ENCODE measurements at places on chromosomes 12 and 14.

DNA sequence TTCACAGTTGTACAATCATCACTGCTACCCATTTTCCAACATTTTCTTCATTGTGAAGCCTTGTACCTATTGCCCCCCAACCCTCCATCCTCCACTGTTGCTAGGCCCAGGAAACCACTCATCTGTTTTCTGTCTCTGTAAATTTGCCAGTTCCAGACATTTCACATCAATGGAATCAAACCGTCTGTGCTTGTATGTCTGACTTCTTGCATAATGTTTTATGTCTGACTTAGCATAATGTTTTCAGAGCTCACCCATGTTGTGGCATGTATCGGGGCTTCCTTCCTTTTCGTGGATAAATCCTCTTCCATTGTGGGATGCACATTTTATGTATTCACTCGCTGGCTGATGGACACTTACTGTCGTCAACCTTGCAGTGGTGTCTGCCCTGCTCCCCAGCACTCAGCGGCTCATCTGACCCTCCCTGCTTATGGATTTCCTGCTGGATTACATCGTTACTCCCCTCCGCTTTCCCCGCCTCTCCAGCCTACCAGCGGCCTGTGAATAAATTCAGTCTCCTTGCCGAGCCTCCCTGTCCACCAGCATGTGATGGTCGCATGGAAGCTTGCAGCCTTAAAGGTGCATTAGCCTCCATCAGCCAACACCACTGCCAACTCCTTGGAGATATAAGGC, 727.6 kb upstream of the TMEM132C start:
- no peak for DNase-seq

DNA sequence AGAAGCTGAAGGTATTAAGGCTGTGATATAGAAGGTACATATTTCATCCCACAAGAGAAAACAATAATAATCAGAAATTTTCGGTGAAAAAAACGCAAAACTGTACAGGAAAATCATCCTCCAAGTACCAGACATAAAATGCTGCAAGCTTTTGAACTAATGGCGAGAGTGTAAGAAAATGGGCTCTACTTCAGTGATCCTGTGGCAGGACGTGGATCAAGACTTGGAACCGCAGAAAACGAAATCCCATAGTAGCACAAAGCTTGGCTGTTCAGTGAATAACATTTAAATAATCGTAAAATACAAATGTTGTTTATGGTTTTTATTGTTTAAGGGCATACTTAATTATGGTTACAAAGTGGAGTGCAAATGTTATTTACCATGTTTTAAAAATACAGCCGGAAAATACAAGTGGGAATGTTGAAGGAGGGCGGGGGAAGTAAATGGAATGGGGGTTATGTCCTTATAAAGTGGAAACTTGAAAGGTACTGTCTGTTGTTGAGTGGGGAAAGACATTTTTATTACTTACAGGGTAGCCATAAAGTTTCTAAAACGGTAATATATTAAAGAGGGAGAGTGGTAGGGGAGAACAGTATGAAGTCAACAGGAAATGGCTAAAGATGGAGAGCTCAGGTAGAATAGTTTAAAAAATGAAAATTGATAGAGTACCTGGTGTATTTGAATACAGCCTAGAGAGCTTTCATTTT, 1.1 kb downstream of the SMIM10L1 start:
- no peak for DNase-seq

- no peak for DNase-seq
Observed at GRCh38 chr14:102503641-102504327, 5.8 kb downstream of the ANKRD9 start.

GRCh38 chr12:127750076-127750840, 516.7 kb upstream of the TMEM132C start:
- no peak for DNase-seq

- DNase-seq, result no peak
Observed at GRCh38 chr12:7729746-7730145, 17.4 kb downstream of the CLEC4C start.

- DNase-seq, result no peak
Observed at GRCh38 chr14:35519986-35520385, 14.0 kb upstream of the INSM2 start.

DNA sequence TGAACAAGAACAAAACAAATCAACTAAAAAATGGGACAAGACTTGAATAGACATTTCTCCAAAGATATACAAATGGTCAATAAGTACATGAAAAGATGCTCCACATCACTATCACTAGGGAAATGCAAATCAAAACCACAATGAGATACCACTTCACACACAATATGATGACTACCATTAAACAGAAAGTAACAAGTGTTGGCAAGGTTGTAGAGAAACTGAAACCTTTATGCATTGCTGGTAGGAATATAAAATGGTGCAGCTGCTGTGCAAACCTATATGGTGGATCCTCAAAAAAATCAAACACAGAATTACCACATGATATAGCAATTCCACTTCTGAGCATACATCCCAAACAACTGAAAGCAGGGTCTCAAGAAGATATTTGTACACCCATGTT, 5.2 kb downstream of the SMAGP start:
- no peak for DNase-seq

DNA sequence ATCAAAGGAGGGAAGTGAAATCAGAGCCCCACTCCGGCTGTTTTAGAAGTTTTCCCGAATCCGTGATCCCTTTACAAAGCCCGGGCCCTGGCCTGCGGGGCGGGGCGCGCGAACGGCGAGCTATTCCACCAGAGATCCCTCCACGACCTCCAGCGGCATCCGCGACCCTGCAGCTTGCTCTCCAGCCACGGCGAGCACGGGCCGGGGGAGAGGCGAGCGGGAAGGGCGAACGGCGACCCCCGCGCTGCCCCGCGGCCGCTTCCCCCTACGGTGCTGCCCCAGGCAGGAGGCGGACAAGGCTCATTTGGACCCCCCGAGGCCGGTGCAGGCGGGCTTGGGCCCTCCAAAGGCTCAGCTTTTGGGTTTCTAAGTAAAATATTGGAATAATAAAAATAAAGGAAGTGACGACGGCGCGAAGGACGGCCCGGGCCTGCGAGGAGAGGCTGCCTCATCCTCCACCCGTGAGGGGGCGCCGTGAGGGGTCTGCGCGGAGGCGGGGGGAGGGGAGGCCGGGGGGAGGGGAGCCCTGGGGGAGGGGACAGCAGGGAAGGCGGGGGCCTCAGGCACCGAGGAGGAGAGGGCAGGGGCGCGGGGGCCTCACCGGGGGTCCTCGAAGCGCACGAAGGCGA, 613 bp downstream of the SRSF9 start:
- DNase-seq, result no peak

- no peak for DNase-seq
Observed at GRCh38 chr12:41286426-41286825, 98.3 kb downstream of the PDZRN4 start.

DNA sequence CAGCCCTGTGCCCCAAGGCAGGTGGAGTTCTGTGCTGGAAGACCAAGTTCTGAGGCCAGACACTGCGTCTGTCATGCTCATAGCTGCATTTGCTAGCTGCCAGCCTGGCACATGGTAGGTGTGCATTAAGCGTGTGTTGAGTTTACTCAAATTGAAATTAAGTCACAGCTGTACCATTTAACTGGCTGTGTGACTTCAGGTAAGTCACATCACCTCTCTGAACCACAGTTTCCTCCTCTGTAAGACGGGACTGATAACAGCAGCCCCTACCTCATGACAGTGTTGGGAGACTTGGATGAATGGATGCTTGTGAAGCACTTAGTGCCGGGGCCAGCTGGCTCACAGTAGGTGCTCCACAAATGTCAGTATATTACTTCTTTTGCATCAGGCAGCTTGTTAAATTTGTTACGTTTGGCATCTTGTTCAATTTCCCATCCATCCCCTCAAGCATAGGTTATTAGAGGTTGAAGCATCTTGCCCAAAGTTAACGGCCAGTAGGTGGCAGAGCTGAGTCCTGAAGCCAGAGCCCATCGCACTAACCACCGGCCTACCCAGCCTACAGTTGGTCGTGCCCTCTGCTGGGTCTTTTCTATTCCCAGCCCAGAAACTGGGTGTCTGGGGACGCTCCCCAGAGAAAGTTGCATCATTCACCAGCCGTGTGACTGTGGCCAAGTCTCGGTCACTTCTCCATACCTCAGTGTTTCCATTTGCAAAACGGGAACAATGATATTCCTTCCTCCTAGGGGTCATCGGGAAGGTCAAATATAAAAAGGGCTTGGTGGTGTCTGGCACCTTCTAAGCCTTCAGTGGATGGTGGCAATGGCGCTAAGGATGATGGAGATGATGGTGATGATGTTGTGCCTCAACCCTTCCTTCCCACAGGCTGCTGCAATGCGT, 4.5 kb downstream of the DAO start:
- no peak for DNase-seq

GRCh38 chr12:40580346-40580745, 111.9 kb upstream of the CNTN1 start:
- no peak for DNase-seq

DNA sequence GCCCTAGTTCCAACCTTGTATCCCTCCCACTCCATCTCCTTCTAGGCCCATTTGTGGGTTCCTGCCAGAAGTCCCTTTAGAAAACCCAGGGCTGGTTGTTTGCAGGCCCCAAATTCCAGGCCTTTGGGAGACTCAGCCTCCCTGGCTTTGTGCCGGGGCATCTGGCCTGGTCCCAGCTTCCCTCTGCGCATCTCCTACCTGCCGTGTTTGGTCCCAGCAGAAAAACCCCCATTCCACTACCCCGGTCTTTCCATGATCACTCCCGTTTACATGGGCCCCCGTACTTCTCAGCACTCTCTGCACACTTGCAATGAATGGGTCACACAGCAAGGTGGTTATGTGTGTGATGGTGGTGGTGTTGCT, 15.3 kb downstream of the KMT5A start:
- no peak for DNase-seq

- DNase-seq, result no peak
Observed at GRCh38 chr14:44812672-44813071, 149.1 kb downstream of the KLHL28 start.

GRCh38 chr14:95066427-95066986, 90.8 kb downstream of the DICER1 start:
- DNase-seq, result no peak

- DNase-seq, result no peak
Observed at GRCh38 chr12:24888813-24889212, 60.1 kb downstream of the BCAT1 start.

- no peak for DNase-seq
Observed at GRCh38 chr14:96940009-96940408, 142.8 kb downstream of the VRK1 start.

DNA sequence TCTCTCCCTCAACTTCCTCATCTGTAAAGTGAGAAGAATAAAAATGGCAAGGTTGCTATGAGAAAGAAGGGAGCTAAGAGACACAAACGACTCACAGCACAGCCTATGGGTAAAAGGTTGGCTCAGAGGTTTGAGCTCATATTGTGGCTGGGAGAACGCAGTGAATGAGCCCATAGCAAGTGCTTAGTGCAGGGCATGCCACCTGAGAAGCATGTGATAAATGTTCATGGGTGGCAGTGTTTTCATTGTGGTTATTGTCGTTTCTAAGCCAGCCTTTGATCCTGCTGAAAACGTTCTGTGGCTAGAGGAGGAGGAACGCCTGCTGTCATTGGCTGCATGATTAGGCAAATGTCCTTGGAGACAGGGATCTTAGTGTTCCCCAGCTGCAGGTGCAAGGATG, 150.4 kb downstream of the KSR2 start:
- DNase-seq, result peak; percentile 83

- no peak for DNase-seq
Observed at GRCh38 chr14:65173973-65174693, 71.8 kb upstream of the MAX start.

GRCh38 chr12:52307836-52308805, 13.1 kb downstream of the KRT83 start:
- DNase-seq, result peak; percentile 29

DNA sequence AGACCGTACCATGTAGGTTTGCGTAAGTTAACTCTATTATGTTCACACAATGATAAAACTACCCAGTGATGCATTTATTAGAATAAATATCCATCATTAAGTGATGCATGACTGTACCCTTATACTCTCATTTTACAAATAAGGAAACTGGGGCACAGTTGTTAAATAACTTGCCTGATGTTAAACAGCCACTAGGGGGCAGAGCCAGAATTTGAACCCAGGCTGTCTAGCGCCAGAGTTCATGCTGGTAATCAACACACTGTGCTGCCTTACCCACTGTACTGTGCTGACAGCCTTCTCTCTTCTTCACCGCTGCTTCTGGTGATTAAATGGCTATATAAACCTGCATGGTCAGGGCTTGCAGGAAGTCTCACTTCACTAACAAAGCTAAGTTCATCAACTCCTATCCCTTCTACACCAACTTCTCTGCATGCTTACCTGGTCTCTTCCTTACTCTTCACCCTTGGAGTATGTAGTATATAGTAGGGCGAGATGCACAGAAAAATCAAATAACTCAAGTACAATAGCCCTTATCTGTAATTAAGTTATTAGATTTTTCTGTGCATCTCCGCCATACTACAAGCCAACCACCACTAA, 43.6 kb upstream of the APPL2 start:
- peak; percentile 3 for DNase-seq

DNA sequence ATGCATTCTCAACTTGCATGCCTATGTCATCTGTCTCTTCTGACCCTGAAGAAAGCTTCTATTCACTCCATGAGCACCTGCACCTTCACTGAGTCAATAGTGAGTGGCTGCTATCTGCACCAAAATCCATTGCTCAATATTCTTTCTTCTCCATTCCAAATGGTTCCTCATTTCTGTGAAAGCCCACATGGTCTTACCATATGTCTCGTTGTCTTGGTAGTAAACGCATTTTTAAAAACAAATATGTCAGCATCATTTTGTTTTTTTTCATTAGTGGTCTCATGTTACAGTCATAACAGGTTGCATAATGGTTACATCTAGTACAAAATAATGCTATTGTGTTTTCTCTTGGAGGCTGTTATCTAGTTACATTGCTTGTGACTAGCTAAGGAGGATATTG, 106.9 kb upstream of the CPM start:
- no peak for DNase-seq

GRCh38 chr12:113933201-113933786, 32.8 kb downstream of the RBM19 start:
- DNase-seq, result no peak

- DNase-seq, result no peak
Observed at GRCh38 chr14:72680853-72681640, 212.9 kb downstream of the DPF3 start.

DNA sequence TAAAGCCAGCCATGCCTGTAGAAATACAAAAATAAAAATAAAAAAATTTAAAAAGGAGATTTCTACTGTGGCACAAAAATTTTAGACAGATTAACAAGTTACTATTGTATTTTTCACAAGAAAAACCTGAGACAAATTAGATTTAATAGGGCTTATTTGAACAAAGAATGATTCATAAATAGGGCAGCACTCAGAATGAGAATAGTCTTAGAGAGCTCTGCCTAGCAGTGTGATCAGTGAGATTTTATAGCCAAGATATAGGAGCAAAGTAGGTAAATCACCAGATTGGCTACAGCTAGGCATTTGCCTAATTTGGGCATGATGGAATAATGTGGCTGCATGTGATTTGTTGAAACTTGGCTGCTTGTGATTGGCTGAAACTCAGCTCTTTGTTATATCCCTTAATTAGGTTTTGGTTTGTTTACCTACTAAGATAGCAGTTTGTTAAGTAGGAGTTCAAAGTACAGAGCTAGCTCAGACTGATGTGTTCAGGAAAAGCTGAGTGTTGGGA, 279.7 kb upstream of the TMTC1 start:
- no peak for DNase-seq
